ENCODE measurements at places on chromosomes 1 and 21.

- DNase-seq = peak; percentile 77
These were observed 294.2 kb downstream of the PBX1 start for GRCh38 chr1:164853146-164853545.

- no peak for DNase-seq
These were observed 39.4 kb downstream of the KCNJ15 start for GRCh38 chr21:38295997-38296764.

DNA sequence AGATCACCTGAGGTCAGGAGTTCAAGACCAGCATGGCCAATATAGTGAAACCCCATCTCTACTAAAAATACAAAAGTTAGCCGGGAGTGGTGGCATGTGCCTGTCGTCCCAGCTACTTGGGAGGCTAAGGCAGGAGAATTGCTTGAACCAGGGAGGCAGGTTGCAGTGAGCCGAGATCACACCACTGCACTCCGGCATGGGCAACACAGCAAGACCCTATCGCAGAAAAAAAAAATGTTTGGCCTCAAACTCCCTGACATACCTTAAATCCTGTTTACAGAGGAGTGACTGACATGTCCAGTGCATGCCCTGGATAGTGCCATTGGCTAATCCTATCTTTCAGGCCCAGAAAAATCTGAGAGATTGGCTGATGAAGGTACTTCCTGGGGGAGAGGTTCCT is 11.8 kb downstream of the DCLRE1B start:
- no peak for DNase-seq

GRCh38 chr1:202888221-202888530 is 773 bp downstream of the RABIF start:
- no peak for DNase-seq

DNA sequence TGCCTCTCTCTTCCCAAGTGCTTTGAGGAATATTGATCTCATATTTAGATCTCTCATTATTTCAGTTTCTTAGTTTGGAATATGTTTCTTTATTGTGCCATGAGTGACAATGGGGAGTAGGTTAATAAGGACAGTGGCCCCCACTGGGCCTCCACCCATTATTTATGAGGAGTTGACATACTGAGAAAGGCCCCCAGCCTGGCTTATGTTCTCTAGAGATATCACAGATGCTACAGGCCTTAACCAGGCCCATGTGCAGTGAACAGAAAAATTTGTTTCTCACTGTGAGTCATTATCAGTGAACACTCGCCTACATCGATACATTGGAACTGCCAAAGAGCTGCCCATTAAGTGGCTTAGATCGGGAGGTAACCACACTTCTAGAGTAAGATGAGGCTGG is 35.7 kb upstream of the SYT6 start:
- no peak for DNase-seq

- DNase-seq = no peak
These were observed 3.5 kb downstream of the ITPKB start for GRCh38 chr1:226735576-226735975.

GRCh38 chr21:29187944-29188343 is 57.5 kb downstream of the MAP3K7CL start:
- DNase-seq = no peak

DNA sequence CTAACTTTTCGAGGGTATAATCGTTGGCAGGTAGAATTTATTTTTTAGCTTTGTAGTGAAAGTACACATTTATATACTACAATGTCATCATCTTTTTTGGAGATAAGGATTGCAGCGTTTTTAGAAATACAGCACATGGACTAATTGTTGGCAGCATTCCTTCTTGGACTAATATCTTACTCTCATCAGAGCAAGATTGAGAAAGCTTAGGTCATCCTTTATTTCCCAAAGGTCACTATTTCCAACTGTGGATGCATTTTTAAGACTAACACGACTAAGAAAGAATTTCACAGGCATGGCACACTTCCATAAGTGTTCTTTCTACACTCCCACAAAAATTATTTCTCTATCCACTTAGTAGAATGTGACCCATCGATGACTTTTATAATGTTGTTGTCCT is 732.3 kb downstream of the NCAM2 start:
- DNase-seq = no peak

DNA sequence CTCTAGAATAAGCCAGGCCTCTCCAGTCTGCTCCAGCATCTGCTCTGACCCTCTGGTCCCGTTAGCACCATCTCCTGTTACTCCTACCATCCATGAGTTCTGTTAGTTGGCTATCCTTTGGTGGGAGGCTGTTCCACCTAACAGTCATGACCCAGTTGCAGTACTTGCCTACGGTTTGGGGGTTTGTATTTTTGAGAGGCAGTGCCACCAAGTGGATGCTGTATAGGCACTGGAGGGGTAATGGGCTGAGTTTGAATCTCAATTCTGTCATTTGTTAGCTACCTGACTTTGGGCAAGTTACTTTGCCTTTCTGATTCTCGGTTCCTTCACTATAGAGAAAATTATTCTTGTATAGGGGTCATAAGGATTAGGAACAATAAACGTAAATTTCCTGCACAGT is 12.1 kb upstream of the C8B start:
- DNase-seq = no peak

GRCh38 chr1:156912861-156913808 is 7.3 kb upstream of the LRRC71 start:
- DNase-seq = no peak

GRCh38 chr21:46229133-46229922 is 754 bp upstream of the LSS start:
- DNase-seq = no peak

DNA sequence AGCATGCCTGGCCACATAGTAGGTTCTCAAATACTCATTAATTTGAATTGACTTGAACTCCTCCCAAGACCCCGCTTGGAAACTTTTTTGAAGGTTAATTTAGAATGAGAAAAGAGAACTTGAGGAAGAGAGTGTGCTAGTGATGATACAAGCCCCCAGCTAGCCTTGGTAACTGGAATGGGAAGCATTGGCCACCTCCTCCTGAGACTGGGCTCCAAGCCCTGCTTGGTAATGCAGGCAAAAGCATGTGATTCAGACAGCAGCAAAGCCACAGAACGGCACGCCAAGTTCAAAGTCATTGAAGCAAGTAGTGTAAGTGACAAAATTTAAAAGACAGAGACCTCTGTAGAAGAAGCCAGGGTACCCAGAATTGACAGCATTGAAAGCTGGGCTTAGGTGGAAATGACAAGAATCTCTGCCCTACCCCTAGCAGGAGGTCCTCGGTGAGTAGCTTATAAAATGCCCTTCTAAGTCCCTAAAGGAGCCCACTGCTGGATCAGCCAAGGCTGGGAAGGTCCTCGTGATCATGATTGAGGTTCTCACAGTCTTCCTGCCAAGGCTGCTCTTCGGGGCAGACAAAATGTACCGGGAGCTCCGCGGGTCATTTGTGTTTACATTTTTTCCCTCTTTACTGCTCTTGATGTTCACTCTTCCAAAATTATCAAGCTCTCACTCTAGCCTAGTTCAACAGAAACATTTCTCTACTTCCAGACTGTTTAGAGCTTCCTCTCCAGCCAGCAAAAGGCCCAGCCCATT is 99.4 kb downstream of the TSEN15 start:
- no peak for DNase-seq

DNA sequence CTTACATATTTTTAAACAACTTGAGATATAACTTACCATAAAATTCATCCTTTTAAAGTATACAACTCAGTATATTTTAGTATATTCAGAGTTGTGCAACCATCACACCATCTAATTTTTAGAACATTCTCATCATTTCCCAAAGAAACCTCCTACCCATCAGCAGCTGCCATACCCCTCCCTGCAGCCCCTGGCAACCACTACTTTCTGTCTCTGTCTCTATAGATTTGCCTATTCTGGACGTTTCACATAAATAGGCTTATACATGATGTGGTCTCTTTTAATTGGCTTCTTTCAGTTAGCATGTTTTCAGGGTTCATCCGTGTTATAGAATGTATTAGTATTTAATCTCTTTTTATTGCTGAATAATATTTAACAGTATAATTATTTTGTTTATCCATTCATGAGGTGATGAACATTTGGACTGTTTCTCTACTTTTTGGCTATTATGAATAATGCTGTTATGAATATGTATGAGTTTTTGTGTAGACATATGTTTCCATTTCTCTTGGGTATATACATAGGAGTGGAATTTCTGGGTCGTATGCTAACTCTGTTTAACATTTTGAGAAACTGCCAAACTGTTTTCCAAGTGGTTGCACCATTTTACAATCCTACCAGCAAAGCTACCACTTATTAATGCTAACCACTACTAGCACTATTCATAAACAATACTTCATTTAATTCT is 29.5 kb downstream of the WDR26 start:
- no peak for DNase-seq

DNA sequence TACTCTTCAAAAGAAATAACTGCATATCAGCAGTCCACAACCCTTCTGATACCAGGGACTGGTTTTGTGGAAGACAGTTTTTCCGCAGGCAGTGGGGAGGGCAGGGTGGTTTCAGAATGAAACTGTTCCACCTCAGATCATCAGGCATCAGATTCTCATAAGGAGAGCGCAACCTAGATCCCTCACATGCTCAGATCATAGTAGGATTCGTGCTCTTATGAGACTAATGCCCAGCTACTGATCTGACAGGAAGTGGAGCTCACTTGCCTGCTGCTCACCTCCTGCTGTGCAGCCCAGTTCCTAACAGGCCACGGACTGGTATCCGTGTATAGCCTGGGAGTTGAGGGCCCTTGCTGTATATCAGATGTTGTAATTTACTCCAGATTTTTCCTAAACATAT is 11.5 kb downstream of the RO60 start:
- peak; percentile 12 for DNase-seq

DNA sequence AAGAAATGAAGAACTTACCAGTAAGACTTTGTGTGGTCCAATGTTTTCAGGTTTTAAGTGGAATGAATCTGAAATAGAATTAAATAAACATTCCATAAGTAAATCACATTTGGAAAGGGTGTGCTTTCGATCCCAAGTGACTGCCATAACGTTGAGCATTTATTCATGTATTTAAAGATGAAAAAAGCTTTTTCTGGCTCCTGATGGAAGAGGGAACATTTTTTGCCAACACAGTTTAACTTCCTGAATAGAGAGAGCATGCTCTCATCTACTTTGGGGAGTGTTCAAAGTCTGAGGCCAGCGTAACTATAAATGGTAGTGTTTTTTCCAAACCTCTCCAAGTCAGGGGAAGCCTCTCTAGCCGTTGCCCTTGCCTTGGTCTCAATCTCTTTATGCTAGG is 55.8 kb downstream of the GNG12 start:
- no peak for DNase-seq

- DNase-seq = no peak
These were observed 4.0 kb upstream of the GBP5 start for GRCh38 chr1:89276690-89277089.

DNA sequence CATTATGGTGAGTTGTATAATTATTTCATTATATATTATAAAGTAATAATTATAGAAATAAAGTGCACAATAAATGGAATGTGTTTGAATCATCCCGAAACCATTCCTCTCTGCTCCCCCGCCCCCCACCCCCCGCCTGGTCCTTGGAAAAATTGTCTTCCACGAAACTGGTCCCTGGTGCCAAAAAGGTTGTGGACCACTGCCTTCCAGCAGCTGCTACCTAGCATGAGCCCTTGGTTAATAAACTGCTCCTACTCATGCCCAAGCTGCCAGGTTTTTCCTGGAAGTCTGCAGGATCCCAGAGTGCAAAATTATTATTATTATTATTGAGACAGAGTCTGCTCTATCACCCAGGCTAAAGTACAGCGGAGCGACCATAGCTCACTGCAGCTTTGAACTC is 6.8 kb upstream of the IFNGR2 start:
- DNase-seq = no peak

GRCh38 chr1:3630161-3630611 is 5.4 kb downstream of the TPRG1L start:
- DNase-seq = no peak

GRCh38 chr1:234768569-234769283 is 158.7 kb upstream of the IRF2BP2 start:
- DNase-seq = no peak

DNA sequence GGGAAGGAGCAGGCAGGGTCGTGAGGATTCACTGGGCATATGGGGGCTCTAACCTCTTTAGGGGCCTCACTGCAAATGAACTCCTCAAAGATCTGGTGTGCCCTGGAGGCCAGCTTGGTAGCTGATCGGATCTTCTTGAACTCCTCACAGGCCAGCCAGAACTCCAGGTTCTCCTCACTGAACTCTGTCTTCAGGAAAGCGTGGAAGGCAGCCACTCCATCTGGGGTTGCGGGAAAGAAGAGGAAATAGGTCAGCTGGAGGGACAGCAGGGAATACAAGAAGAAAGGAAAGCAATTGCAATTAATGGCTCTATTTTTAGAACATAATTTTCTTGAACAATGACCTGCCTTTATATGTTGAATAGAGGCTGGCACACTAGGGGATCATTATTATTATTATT is 2.3 kb downstream of the RGS16 start:
- DNase-seq = no peak
